ENCODE measurements at places on chromosomes 3 and 15.

GRCh38 chr15:68154923-68155559 is 50.1 kb downstream of the CALML4 start:
- H3K4me3 ChIP-seq, result no peak overlapping the region
- H3K27me3 ChIP-seq, result no peaks in the 10 kb centered on the region
- H3K36me3 ChIP-seq, result peaks cover 12% of the 10 kb centered on the region
- H3K4me1 ChIP-seq, result no peaks in the 10 kb centered on the region
- DNase-seq, result no peak

DNA sequence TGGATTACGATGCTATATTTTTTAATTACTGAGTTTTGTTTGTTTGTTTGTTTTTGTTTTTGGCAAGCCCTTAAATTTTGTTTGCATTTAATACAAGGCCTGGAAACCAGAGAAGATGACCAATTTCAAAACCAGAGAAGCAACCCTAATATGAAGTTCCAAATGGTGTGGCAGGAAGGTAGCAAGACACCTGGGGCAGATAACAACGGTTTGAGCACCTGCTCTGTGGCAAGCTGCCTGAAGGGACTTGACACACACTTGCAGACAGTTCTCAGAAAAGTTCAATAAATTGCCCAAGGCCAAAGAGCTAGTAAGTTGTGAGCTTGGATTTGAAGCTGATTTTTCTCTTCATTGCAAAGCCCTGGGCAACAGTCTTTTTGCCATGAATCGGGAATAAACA is 151.2 kb upstream of the UBE2E1 start:
- no peak for DNase-seq
- no peak overlapping the region for H3K4me3 ChIP-seq
- peaks cover 12% of the 10 kb centered on the region for H3K4me1 ChIP-seq
- H3K36me3 ChIP-seq, result peaks cover 2% of the 10 kb centered on the region
- H3K27ac ChIP-seq, result no peak overlapping the region
- H3K27me3 ChIP-seq, result peaks cover 10% of the 10 kb centered on the region

- no peak for DNase-seq
- H3K4me3 ChIP-seq, result no peak overlapping the region
- H3K4me1 ChIP-seq, result no peaks in the 10 kb centered on the region
- no peak overlapping the region for H3K27ac ChIP-seq
- H3K36me3 ChIP-seq, result no peaks in the 10 kb centered on the region
Observed at GRCh38 chr3:41267975-41268640, 68.8 kb downstream of the CTNNB1 start.

GRCh38 chr3:19668163-19668562 is 265.9 kb downstream of the EFHB start:
- no peak for DNase-seq
- H3K4me1 ChIP-seq, result no peaks in the 10 kb centered on the region
- no peak overlapping the region for H3K4me3 ChIP-seq
- no peak overlapping the region for H3K27ac ChIP-seq
- H3K36me3 ChIP-seq, result no peaks in the 10 kb centered on the region

GRCh38 chr3:187909866-187910265 is 164.6 kb upstream of the BCL6 start:
- no peaks in the 10 kb centered on the region for H3K27me3 ChIP-seq
- no peak for DNase-seq
- no peak overlapping the region for H3K27ac ChIP-seq
- H3K4me3 ChIP-seq, result no peak overlapping the region
- H3K36me3 ChIP-seq, result peaks cover 22% of the 10 kb centered on the region

DNA sequence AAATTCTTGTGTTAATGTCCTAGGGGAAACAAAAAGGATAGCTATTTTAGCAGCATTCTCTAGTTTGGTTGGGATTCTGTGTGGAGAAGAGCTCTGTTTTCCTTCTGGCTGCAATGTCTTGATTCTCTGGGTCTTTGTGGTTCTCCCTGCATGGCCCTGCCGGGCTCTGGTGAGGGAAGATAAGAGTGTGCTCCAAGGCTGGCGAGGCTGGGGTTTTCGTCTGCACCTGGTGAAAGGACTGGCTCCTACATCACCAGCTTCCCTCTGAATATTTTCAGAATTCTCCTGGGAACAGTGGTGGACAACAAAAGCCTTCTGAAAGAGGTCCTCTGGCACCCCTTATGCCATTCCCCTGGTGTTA is 38.1 kb upstream of the SFMBT1 start:
- no peak overlapping the region for H3K27ac ChIP-seq
- H3K36me3 ChIP-seq, result no peaks in the 10 kb centered on the region
- H3K27me3 ChIP-seq, result no peaks in the 10 kb centered on the region
- no peak overlapping the region for H3K4me3 ChIP-seq
- H3K4me1 ChIP-seq, result no peaks in the 10 kb centered on the region
- DNase-seq, result peak; percentile 5
